ENCODE measurements at places on chromosomes 6 and 20.

DNA sequence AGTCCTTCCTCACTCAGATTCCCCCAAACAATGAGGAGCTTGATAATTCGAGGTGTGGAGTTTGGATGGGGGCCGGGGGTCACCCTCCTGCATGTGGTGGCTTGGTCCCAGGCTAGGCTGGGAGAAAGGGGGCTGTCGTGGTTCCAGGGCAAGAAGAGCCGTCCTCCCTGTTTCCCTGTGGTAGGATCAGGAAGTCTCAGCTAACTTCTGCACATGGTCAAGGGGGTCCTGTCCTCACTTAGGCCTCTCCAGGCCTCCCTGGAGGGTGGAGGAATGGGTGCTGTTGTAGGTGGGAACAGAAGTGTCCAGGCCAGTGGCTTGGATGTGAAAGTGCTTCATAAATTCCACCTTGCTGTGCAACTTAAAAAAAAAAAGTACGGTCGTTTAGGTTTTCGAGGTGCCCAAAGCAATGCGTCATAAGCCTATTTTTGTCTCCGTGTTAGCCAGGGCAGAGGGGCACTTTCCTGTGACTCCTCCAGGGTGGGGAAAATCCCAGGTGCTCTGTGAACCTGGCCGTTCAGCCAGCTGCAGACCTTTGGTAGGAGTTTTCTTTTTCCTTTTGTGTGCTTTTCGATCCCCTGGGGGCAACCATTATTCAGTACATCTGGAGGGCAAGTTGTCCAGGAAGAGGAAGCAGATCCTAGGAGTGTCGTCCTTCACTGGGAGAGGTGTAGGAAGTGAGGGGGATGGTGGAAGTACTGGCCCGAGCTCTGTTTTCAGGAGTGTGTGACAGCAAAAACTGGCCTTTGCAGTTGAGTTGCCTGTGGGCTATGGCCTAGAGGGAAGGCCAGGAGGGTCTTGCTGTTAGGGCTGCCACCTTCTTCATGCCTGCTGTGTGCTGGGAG lies 9.6 kb downstream of the IGF2R start:
- no peak for DNase-seq

GRCh38 chr20:25178563-25179438 lies 16.7 kb upstream of the ENTPD6 start:
- peak; percentile 25 for DNase-seq

GRCh38 chr6:20875369-20875963 lies 341.2 kb downstream of the CDKAL1 start:
- DNase-seq = no peak

DNA sequence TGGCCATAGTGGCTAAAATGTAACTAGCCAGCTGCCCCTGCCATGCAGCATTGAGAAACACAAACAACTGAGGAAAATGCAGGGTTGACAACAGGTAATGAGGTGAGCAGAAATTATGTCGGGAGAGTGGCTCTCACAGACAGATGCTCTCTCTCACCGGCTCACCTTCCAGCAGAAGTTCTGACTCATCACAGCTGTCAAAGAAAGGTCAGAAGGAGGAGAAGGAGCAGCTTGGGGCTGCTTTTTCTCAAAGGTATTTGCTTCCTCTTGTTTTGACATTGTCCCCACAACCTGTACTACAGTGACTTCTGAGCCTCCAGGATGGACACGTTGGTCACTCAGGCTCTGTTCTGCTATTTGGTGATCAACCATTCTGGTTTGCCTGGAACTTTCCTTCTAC lies 190.5 kb upstream of the HEY2 start:
- no peak for DNase-seq

GRCh38 chr20:24746351-24746685 lies 202.8 kb upstream of the CST7 start:
- no peak for DNase-seq

GRCh38 chr6:88165844-88166492 lies at the start of gene CNR1:
CNR1 (minus strand) TSS chr6:88166347; CDS start chr6:88145274, 21,073 bp downstream.
- no peak for DNase-seq

DNA sequence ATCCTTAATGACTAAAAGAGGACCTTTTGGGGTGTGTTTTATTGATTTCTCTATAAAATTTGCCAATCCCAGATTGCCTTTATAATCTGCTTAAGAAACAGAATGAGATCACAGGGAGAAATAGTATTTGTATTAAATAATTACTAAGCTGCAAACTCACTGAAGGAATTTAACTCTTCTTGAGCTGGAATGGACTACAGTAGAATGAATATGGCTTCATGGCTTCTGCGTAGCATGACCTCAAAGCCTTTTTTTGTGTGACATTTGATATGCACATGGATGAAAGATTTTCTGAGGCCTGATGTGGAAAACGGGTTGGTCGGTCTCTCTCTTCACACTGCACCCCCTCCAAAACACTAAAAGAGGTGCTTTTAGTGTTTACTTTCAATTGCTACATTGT lies 115.9 kb downstream of the QKI start:
- DNase-seq = no peak

DNA sequence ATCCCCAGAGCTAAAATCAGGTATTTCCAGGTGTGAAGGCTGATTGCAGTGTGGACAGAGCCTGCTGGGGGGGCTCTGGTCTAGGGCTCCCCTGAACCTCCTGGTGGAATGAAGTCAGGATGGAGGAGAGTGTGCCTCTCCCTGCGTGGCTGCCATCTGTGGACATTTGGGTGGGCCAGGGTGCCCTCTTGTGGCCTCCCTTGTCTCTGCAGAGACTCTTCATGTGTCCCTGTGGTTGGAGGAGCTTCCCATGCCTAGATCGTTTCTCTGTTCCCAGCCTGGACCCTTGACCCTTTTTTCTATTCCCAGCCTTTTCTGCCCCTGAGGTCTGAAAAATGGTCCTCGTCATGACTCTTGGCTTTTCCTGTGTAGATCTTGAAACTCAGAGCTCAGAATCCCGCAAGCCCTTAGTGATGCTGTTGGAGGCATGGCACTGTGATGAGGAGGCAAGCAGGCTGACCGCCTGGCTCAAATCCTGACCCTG lies 9.9 kb upstream of the PSMF1 start:
- DNase-seq = peak; percentile 46

- DNase-seq = no peak
These were observed at the start of gene PTK7 for GRCh38 chr6:43075670-43076463. PTK7 (plus strand) TSS chr6:43076314; CDS start chr6:43076489, 175 bp downstream.

GRCh38 chr20:5977223-5977622 lies 26.8 kb downstream of the MCM8 start:
- DNase-seq = no peak

DNA sequence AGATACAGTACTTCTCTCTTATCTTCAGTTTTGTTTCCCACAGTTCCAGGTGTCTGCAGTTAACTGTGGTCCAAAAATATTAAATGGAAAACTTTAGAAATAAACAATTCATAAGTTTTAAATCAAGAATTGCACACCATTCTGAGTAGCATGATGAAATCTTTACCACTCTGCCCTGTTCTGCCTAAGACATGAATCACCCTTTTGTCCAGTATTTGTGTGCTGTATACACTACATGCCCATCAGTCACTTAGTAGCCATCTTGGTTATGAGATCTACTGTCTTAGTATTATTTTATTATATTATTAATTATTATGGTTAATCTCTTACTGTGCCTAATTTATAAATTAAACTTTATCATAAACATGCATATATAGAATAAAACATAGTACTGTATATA lies 279.0 kb downstream of the OGFRL1 start:
- no peak for DNase-seq

DNA sequence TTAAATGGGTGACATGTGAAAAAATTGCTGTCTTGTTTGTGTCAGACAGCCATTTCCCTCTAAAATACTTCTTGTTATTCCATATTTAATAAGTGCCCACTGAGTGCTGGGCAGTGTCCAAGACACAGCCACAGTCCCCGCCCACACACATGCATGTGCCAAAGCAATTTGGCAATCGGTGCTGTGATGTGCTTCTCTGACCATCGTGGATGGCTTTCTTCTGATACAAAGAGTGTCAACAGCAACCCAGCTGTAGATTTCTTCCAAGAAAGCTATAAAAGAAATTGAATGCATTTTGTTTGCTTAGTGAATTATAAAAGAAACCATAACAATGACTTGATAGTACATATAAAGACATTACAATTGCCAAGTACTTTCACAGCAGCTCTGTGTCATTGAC lies 140.5 kb upstream of the ATXN1 start:
- DNase-seq = no peak

- DNase-seq = no peak
These were observed 46.7 kb downstream of the TRERF1 start for GRCh38 chr6:42405021-42405420.

- peak; percentile 31 for DNase-seq
These were observed 99.0 kb upstream of the TNFAIP3 start for GRCh38 chr6:137767911-137768690.

DNA sequence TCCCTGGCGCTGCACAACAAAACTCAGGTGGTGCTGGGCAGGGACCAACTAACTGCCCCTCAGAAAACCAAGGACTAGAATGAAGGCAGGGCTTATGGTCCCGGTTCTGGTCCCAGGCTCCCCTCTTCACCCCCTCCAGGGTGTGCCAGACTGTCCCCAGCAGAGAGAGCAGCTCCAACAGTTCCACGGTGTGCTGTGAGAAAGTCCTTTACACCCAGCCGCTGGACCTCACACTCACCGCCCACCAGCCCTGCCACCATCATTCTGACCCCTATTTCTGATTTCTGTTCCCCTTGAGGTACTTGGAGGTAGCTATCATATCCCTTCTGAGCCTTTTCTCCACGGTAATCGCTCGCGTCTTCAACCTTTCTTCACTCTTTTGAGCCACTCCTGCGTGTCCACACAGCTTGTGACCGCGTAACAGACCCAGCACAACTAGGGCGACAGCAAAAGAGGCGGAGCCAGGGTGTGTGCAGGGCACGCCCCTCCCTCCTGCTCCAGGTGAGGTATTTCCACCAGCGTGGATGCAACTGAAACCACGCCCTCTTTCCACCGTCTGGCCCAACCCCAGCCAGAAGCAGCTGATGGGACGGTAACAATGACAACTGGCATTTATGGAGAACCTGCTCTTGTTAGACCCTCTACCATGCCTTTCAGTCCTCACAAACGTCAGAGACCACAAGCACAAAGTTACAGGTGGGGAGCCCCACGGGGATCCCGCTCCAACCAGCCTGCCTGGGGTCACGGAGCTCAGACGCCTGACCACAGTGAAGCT lies 2.3 kb downstream of the PXDC1 start:
- no peak for DNase-seq

Measured in CD4-positive, alpha-beta T cell treated with Interleukin-6 at 100 ng/mL for 8 hours (primary cell).